ENCODE measurements at places on chromosomes 11 and 22.
A peak's percentile ranks its signal among the peaks of the same experiment; 100 is the strongest.

GRCh38 chr11:117679461-117679860, 117.6 kb downstream of the DSCAML1 start:
- DNase-seq: no peak

DNA sequence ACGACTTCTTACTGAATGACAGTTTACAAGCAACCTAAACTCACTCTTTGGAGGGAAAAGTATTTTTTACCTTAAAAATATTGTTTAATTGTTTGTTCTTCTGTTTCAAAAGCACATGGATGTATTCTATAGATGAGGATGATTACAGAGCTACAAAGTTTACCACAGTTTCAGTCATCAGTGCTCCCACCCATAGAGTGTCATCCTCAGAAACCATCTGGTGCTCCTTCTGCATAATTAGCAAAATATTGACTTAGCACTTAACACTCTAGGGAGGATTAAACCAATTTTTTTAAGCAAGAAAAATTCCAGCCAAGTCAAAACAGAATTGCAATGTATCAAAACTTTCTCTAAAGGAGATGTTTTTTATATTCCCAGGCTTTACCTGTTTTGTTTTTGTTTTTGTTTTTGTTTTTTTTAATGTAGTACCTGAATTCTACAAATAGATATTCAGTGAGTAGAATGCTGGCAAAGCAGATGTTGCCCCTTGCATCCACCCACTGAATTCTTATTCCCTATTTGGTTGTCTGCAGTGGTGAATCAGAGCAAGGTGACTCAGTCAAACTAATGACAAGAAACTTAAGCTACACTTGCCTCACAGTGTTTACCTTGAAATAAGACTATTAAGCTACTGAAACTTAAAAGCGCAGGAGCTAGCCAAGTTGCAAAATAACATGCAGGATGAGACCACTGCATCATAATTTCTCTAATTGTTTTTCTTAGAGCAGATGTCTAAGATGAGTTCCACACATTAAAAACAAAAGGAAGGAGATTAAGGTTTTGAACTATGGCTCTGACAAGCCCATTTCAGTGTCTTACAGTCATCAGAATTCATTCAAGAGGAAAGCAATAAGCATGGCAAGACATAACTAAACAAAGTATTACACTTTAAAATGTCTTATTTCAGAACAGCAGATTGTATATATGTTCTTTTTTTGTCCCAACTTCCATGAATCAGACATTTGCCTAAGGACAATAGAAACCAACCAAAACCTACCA, 155.1 kb upstream of the SOX6 start:
- peak; percentile 54 for DNase-seq

GRCh38 chr11:15920856-15921629, 435.3 kb downstream of the SOX6 start:
- no peak for DNase-seq

GRCh38 chr22:44242946-44243724, 62.4 kb downstream of the PARVG start:
- no peak for DNase-seq

All from HS-5 (cell line).